ENCODE measurements at places on chromosomes 13 and 19. TPM values are rescaled to one million over a fixed set of nuclear protein-coding genes. Genes with fewer than 3 reads are reported as not detected.

The ZSCAN4 gene
- total RNA-seq, result not detected

The MYO1F gene
- total RNA-seq, result 2.2 TPM

The DENND1C gene
- total RNA-seq, result 55.7 TPM

The PTGIR gene
- 16.3 TPM for total RNA-seq

The NCCRP1 gene
- total RNA-seq, result not detected

DNA sequence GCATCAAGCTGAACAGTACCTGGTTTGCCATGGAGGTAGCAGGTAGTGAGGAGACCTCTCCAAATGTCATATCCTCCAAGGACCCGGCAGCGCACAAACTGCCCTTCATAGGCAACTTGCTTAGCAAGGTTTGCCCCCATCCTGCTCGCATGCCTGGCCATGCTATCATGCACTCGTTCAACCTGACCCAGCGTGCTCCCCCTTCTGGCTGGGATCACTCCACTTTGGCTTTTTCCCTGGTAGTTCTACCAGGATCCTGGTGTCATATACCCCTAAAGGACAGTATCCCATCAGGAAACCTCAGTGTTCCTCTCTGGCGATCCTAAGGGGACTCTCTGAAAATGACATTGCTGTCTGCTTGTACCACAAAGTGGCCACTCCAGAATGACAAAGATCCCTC is 38.6 kb upstream of the ZNF30 start:
- no peak for DNase-seq
- H3K4me1 ChIP-seq, result no peaks in the 10 kb centered on the region
- H3K36me3 ChIP-seq, result peaks cover 5% of the 10 kb centered on the region
- H3K4me3 ChIP-seq, result no peak overlapping the region
- peaks cover 2% of the 10 kb centered on the region for H3K27me3 ChIP-seq

DNA sequence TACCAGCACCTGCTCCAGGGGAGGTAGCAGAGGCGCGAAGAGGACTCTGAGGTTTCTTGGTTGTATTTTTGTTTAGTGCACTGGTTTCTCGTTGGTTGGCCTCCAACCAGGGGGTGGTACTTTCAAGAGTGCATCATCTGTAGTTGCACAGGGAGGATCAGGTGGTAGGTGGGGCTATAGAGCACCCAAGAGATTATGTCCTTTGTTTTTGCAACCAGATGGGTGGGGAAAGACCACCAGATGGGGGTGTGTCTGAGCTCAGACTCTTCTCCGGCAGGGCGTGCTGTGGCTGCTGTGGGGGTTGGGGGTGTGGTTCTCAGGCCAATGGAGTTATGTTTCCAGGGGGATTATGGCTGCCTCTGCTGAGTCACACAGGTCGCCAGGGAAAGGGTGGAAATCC is 254.4 kb upstream of the KLF12 start:
- no peaks in the 10 kb centered on the region for H3K4me1 ChIP-seq
- DNase-seq, result no peak
- no peak overlapping the region for H3K4me3 ChIP-seq
- no peaks in the 10 kb centered on the region for H3K27me3 ChIP-seq

DNA sequence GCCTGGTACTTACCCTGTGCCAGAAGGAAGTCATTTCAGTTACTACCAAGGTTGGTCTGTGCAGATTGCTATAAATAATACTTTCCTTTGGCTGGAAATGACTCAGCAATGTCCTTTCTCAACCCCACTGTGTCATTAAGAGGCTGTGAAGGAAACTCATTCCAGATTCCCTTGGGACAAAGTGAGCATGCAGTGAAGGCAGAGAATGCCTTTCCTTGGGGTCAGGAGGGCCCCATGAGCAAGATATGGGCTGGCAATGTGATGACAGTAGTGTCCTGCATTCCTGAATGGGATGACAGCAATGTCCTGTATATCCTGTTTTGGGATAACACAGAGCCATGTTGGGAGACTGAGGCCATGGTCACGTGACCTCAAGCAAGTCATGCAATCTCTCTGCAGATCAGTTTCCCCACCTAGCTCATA is 213.1 kb upstream of the TMTC4 start:
- DNase-seq, result no peak
- H3K27me3 ChIP-seq, result peaks cover 6% of the 10 kb centered on the region
- H3K27ac ChIP-seq, result no peak overlapping the region
- no peaks in the 10 kb centered on the region for H3K36me3 ChIP-seq

DNA sequence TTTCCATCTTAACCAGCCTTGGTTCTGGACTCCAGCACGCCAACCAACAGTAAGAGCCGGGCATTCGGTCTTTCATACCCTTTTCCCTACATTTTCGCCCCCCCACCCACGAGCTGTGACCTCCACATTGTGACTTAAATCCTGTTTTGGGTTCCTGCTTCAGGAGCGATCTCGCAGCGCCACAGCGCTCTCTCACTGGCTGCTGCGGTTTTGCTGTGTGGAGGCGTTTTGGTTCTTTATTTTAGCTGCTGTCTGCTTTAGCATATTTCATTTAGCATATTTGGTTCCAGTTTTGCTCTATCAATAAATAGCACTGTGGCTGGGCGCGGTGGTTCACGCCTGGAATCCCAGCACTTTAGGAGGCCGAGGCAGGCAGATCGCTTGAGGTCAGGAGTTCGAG is 19.5 kb upstream of the SLC39A3 start:
- H3K27ac ChIP-seq, result no peak overlapping the region
- no peak overlapping the region for H3K4me3 ChIP-seq
- peaks cover 19% of the 10 kb centered on the region for H3K36me3 ChIP-seq
- no peak for DNase-seq
- no peaks in the 10 kb centered on the region for H3K27me3 ChIP-seq

GRCh38 chr13:21639561-21639960 is 31.3 kb upstream of the FGF9 start:
- H3K36me3 ChIP-seq, result no peaks in the 10 kb centered on the region
- no peak overlapping the region for H3K4me3 ChIP-seq
- peaks cover 3% of the 10 kb centered on the region for H3K27me3 ChIP-seq
- DNase-seq, result no peak
- no peak overlapping the region for H3K27ac ChIP-seq
- no peaks in the 10 kb centered on the region for H3K4me1 ChIP-seq

- H3K4me3 ChIP-seq, result no peak overlapping the region
- no peaks in the 10 kb centered on the region for H3K27me3 ChIP-seq
- H3K27ac ChIP-seq, result no peak overlapping the region
- no peaks in the 10 kb centered on the region for H3K36me3 ChIP-seq
- H3K4me1 ChIP-seq, result peaks cover 20% of the 10 kb centered on the region
- no peak for DNase-seq
Observed at GRCh38 chr13:77740931-77741596, 43.6 kb downstream of the SLAIN1 start.

DNA sequence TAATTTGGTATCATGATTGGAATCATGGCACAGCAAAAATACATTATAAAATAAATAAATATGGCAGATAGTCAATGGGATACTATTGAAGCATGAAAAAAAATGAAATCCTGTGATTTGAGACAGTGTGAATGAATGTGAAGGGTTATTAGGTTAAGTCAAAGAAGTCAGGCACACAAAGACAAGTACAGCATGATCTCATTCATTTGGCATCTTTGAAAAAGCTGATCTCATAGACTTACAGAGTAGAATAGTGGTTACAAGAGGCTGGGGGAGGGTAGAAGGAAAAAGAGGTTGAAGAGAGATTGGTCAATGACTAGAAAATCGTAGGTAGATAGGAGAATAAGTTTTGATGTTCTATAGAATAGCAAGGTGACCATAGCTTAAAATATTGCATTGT is 295.1 kb upstream of the SLITRK5 start:
- no peaks in the 10 kb centered on the region for H3K36me3 ChIP-seq
- H3K4me3 ChIP-seq, result no peak overlapping the region
- no peaks in the 10 kb centered on the region for H3K27me3 ChIP-seq
- no peak overlapping the region for H3K27ac ChIP-seq

DNA sequence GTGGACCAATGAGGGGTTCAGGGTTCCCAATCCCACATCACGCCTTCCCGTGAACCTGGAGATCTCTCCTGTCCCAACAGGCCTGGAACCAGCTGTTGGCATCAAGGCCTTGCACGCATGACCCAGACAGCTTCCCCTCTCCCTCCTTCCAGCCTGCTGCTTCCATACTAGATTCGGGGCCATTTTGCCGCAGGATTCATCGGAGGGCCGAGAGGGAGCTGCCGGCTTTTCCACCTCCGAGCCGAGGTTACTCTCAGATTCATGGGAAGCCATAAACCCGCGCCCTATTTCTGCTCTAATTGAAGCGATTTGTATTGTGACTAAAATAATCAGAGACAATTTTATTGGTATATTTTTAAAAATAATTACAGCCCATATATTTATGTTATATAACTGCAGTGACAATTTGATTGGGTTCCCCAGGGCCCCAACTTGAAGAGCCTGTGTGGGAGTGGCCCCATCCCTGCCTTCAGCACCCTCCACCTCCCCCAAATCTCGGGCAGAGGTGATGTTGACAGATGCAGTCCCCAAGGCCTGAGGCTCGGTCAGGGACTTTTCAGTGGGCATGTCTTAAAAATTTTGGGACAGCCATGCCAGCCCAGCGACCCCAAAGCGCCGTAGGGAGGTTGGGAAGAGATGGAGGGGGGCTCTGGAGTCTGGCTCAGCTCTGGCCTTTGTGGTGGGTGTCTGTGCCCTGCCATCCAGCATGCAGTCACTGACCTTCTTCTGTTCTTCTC is 30.8 kb upstream of the PEPD start:
- no peaks in the 10 kb centered on the region for H3K4me1 ChIP-seq
- no peak for DNase-seq
- H3K27me3 ChIP-seq, result no peaks in the 10 kb centered on the region

GRCh38 chr13:23810685-23811240 is 78.4 kb downstream of the MIPEP start:
- H3K36me3 ChIP-seq, result peaks cover 8% of the 10 kb centered on the region
- H3K4me1 ChIP-seq, result no peaks in the 10 kb centered on the region
- H3K27ac ChIP-seq, result no peak overlapping the region
- H3K27me3 ChIP-seq, result no peaks in the 10 kb centered on the region
- no peak overlapping the region for H3K4me3 ChIP-seq
- DNase-seq, result no peak

DNA sequence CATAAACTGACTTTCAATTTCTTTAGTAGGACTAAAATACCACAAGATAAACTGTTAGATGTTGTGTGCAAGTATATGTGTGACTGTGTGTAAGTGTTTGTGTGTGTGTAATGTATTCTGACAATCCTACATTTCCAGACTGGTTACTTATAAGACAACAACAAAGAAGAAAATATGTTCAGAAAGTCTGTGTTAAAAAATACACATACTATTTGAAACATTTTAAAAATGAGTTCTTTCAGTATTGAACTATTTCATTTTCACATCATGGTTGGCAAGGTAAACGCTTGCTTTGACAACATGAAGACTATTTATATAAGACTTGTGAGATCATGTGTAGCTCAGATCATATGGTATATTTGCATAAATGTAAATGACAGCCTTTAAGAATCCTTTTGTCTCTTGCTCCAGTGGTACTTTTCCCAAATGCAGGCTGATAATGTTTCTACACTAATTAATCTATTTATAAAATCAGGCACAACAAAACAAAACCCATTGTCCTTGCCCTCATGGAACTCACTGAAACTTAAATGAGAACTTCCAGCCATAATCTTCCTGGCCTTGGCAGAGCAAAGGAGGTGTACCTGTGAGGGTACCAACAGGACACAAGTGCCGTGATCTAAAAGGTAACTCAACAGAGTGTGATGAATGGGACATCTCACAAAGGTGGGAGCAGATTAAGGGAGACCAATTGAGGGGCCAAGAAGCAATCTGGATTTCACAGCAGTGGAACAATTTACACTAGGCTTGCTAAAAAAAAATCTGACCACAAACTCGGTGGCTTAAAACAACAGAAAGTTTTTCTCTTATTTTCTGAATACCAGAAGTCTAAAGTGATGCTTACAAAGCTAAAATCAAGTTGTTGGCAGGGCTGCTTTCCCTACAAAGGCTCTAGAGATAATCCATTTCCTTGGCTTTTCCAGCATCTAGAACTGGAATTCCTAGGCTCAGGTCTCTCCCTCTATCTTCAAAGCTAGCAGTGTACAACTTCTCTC is 349.0 kb downstream of the TBC1D4 start:
- H3K4me1 ChIP-seq, result no peaks in the 10 kb centered on the region
- peaks cover 6% of the 10 kb centered on the region for H3K27me3 ChIP-seq
- H3K36me3 ChIP-seq, result no peaks in the 10 kb centered on the region
- no peak for DNase-seq
- H3K4me3 ChIP-seq, result no peak overlapping the region
- H3K27ac ChIP-seq, result no peak overlapping the region

- no peak overlapping the region for H3K27ac ChIP-seq
- DNase-seq, result peak; percentile 69
- peaks cover 67% of the 10 kb centered on the region for H3K27me3 ChIP-seq
- H3K4me3 ChIP-seq, result no peak overlapping the region
- peaks cover 36% of the 10 kb centered on the region for H3K4me1 ChIP-seq
Observed at GRCh38 chr19:41774515-41774980, 19.2 kb downstream of the CEACAM6 start.

GRCh38 chr13:36512771-36513170 is 80.5 kb downstream of the CCNA1 start:
- H3K4me1 ChIP-seq, result no peaks in the 10 kb centered on the region
- no peak for DNase-seq
- H3K27ac ChIP-seq, result no peak overlapping the region
- H3K27me3 ChIP-seq, result peaks cover 7% of the 10 kb centered on the region

Data from activated naive CD4-positive, alpha-beta T cell treated with anti-CD3 and anti-CD28 coated beads for 36 hours (primary cell).